Pancreas (tissue), 10 donors: ENCODE measurements at places on chromosomes 7 and 10.

DNA sequence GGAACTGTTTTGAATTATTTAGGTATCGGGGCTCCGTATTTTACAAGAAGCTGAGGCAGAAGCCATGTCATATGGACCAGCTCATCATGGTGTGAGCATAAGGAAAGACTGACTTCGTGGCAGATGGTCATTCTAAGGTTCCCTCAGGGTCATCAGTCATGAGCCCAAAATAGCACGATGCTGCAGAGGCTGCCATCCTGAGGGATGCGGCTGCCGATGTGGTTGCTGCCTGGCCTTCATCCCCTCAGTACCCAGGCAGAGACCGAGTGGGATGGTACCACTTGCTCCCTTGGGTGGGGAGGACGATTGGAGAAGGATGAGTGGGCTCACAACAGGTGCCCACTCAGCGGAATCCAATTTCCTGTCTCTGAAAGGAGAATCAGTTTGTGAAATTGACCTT lies 490.3 kb downstream of the SDK1 start:
- no peak overlapping the region for H3K27ac ChIP-seq
- H3K4me1 ChIP-seq, result no peaks in the 10 kb centered on the region
- no peaks in the 10 kb centered on the region for H3K36me3 ChIP-seq

- peak within 1 kb of the TSS; percentile 63 for H3K4me3 ChIP-seq
- H3K27me3 ChIP-seq, result no peaks in the 10 kb centered on the region
- H3K27ac ChIP-seq, result peak within 1 kb of the TSS; percentile 66
- no peaks in the 10 kb centered on the region for H3K36me3 ChIP-seq
- peak; percentile 67 for DNase-seq
These were observed at the start of gene FAM171A1 for GRCh38 chr10:15370856-15371701. FAM171A1 (minus strand) TSS chr10:15371289; CDS start chr10:15371052, 237 bp downstream.

GRCh38 chr7:78983483-78983882 lies 470.0 kb downstream of the MAGI2 start:
- no peak for DNase-seq
- no peak overlapping the region for H3K4me3 ChIP-seq
- H3K27ac ChIP-seq, result no peak overlapping the region

GRCh38 chr10:66819691-66820090 lies 106.1 kb upstream of the LRRTM3 start:
- no peaks in the 10 kb centered on the region for H3K27me3 ChIP-seq
- no peak overlapping the region for H3K27ac ChIP-seq
- H3K4me3 ChIP-seq, result no peak overlapping the region
- H3K4me1 ChIP-seq, result no peaks in the 10 kb centered on the region

- peak overlapping the region; percentile 79 for H3K27ac ChIP-seq
- H3K4me3 ChIP-seq, result no peak overlapping the region
- no peaks in the 10 kb centered on the region for H3K27me3 ChIP-seq
- H3K36me3 ChIP-seq, result no peaks in the 10 kb centered on the region
These were observed 23.5 kb downstream of the TRPV5 start for GRCh38 chr7:142910031-142910433.

DNA sequence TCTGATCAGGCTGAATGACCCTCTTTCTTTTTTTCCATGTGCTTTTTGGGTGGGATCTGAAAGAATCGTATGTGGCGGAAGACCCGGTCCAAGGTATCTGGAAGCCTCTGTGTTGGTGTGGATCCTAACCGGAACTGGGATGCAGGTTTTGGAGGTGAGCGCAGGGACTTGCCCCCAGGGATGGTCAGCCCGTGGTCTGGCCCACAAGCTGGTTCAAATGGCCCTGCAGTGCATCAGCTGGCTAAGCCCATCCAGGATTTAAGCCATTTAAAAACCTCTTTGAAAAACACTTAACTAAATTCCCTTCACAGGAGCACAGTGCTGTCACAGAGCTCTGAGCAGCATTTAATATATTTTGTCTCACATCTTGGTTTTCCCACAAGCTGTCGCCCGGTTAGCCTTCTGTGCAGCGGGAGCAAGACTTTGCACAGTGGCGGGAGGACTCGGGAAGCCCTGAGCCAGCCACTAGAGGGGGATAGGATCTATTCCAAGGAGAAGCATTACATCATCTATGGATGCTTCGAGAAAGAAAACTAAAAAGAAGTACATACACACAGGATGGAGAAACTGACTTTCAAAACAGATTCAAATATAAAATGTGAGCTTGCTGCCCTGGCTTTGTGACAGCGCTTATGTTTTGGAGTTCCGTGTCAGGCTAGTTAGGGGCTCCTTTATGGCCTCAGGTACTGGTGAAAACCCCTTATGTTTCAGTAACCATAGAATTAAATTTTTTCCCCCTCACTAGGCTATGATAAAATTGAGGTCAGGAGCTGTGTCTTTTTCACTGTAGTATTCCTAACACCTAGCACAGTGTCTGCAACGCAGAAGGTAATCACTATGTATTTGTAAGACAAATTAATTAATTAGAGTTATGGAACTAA lies 11.3 kb downstream of the CPA2 start:
- H3K4me3 ChIP-seq, result no peak overlapping the region
- no peaks in the 10 kb centered on the region for H3K36me3 ChIP-seq
- no peak overlapping the region for H3K27ac ChIP-seq
- H3K4me1 ChIP-seq, result peaks cover 51% of the 10 kb centered on the region

DNA sequence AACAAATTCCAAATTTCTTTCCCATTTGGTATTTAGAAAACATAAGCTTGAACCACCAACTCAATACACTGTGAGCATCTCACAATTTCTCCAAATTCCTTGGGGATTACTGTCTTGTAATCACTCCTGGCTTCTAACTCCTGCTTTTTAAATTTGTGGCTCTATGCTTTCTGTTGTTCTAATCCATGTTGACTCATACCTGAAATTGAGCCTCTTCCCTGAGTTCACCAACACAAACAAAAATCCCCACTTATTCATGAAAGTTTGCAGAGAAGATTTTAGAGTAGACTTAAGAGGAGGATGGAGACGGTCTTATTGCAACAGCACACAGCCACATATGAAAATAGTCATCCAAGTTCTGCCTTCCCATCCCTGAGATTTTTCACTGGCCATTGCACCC lies 252.5 kb downstream of the PTEN start:
- H3K36me3 ChIP-seq, result no peaks in the 10 kb centered on the region
- no peak overlapping the region for H3K4me3 ChIP-seq
- no peak for DNase-seq
- H3K27me3 ChIP-seq, result no peaks in the 10 kb centered on the region

DNA sequence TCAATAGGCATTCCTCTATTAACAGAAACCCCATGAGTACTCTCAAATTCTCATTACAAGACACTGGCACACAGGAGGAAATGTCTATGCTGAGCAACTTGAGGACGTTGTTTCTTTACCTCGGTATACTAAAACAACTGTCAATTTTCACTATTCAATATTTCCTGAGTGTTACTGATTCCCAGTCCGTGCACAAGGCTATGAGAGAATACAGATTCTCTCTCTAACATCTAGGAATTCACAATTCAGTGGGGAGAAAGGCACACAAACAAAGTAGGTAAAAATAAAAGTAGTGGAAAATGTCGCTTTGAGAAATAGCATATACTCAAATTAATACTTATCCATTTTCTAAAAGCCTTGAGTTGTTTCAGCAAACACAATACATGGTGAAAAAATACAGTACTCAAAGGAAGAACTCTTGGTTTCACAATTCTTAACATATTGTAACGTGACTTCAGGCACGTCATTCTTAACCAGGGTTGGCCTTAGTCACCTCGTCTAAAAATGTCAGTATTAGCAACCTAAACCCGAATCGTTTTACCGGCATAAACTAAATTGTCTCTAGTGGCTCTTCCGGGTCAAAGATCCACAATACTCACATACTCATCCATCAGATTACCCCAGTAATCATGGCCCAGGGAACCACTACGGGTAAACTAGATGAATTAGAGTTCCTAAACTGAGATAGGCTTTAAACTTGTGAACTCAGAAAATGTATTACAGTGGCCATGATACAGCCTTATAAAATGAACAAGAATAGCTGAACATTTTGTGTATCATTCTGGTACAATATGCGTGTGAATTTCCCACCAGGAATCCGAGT lies 1.5 kb downstream of the IPMK start:
- H3K36me3 ChIP-seq, result no peaks in the 10 kb centered on the region
- H3K27ac ChIP-seq, result peak overlapping the region; percentile 98
- H3K4me3 ChIP-seq, result peak overlapping the region; percentile 88
- no peaks in the 10 kb centered on the region for H3K27me3 ChIP-seq
- H3K4me1 ChIP-seq, result no peaks in the 10 kb centered on the region

DNA sequence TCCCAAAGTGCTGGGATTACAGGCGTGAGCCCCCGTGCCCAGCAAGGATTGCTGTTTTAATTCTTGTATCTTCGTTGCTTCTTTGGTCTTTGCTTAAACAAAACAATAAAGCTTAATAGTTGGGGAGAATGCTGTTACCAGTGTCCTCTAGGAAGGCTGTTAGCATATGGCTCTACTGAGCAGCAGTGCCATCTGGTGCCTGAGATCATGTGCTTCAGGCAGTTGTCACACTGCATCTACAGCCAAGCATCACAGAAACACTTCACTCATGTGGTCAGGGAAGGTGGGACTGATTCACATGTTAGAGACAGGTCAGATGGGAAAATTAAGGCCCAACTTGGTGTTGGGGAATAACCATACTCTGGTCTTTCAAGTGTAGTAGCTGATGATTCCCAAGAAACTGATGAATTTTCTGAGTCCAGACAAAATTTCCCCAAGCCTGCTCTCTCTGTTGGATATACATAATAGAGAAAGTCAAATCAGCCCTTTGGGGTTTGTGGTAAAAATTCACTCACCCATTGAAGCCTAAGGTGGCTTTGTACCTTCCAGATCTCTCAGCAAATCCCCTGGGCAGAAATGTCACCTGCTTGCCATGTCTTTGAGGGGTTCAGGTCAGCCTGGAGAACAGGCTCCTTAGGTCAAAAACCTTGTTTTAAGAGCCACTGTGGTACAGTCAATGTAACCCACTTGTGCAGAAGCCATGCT lies 28.4 kb downstream of the UBE2D4 start:
- H3K27ac ChIP-seq, result no peak overlapping the region
- H3K27me3 ChIP-seq, result no peaks in the 10 kb centered on the region
- H3K36me3 ChIP-seq, result no peaks in the 10 kb centered on the region
- no peaks in the 10 kb centered on the region for H3K4me1 ChIP-seq

DNA sequence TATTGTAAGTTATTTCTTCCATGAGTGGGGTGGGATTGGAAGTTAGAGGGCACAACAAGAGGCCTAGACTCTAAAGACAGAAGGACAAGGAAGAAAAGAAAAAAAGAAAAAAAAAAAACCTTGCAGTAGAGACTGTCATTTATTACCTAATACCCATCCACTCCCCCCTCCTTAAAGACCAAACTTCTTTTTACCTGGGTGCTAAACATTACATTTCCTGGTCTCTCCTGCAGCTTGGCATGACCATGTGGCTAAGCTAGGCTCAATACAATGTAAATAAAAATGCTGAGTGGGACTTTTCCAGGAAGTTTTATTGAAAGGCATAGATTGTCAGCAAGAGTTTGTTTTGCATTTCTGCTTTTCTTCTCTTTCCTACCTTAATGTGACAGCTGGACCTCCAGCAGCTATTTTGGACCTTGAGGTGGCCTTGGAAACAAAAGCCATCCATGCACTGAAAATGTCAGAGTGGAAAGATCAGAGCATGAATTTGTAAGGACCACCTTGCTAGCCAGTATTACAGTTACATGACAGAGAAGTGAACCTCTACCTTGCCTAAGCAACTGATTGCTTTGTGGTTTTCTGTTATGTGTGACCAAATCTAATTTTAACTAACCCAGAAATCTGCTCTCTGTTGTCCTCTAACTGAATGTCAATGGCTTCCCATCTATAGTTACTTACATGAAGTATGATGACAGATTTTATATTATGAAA lies 81.3 kb upstream of the SFMBT2 start:
- H3K4me3 ChIP-seq, result no peak overlapping the region
- H3K27me3 ChIP-seq, result no peaks in the 10 kb centered on the region
- no peak overlapping the region for H3K27ac ChIP-seq
- no peaks in the 10 kb centered on the region for H3K36me3 ChIP-seq
- no peak for DNase-seq
- H3K4me1 ChIP-seq, result no peaks in the 10 kb centered on the region

DNA sequence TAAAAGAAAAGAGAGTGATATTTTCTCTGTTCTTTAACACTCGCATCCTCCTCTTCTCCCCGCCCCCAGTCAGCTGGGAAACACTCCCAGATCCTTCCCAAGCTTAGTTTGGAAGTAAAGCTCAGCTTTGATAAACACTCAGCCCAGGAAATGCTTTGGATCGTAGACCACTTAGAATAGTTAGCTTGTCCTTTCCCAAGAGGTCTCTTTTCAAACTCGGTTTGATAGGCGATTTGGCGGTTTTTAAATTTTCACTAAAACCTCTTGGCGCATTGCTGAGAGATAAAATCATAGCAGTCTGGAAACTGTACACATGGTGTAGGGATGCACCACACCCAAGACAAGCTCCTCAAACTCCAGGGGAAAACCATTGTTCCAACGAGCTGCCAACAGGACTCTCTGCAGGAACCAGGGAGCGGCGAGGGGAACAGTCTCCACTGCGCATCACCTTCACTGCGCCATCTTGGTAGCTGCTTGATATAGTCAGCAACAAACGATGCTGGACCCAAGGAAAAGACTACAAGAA lies 22.3 kb downstream of the SMURF1 start:
- no peak overlapping the region for H3K4me3 ChIP-seq
- no peaks in the 10 kb centered on the region for H3K36me3 ChIP-seq
- no peak overlapping the region for H3K27ac ChIP-seq
- H3K4me1 ChIP-seq, result peaks cover 10% of the 10 kb centered on the region

DNA sequence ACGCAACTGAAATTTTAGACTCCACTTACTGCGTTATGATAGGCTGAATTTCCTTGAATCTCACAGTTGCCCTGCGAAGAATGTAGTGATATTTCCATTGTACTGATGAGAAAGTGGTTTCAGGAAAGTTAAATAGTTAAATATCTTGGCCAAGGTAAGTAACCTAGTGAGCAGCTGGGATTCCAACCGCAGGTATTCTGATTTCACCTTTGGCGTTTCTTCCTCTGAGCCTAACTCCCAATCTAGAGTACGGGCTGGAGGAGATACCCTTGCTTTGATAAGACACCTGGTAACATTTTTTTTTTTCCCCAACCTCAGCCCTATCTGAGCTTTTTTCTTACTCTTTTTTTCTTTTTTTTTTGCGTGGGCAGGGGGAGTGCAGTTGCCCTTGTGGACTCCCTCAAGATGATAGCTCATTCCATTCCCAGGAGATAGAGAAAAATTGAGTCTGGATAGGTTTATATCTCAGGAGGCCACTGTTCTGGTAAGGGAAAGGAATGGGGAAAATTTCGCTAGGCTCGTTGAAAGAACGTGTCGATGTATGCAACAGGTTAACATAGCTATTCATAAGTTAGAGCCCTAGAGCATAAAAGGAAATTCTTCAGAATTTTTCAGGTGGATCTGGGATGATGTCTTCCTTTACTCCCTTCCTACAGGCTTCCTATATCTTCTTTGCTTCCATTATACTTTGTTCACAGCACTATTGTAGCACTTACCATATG lies 3.1 kb upstream of the TAS2R38 start:
- DNase-seq, result no peak
- no peaks in the 10 kb centered on the region for H3K4me1 ChIP-seq

- no peak overlapping the region for H3K27ac ChIP-seq
- no peaks in the 10 kb centered on the region for H3K4me1 ChIP-seq
- H3K36me3 ChIP-seq, result no peaks in the 10 kb centered on the region
These were observed 27.2 kb downstream of the CACNA2D1 start for GRCh38 chr7:82416402-82416801.
